ENCODE measurements at places on chromosomes 7 and 10.

GRCh38 chr10:11285171-11285570, 267.5 kb downstream of the CELF2 start:
- no peak for DNase-seq

GRCh38 chr7:79185605-79186004, 267.9 kb downstream of the MAGI2 start:
- DNase-seq, result no peak

GRCh38 chr10:125779403-125780327, 4.0 kb upstream of the MMP21 start:
- no peak for DNase-seq

DNA sequence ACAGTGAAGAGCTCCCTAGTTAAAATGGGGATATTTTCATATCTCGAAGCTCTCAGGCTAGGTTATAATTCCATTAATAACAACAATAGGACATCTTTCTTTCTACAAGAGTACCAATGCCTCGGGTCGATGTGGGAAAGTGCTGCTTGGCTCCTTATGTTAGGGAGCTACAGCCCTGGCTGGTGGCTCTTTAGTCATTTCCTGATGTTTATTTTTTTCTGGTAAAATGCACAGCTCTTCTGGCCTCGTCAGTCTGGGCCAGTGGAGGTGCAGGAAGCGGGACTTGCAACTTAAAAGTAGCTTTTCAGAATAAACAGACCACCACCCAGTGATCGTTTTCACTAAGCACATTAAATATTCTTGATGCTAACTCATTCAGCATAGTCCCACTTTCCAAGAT, 58.3 kb downstream of the MKX start:
- DNase-seq, result no peak

- DNase-seq, result no peak
These were observed 25.1 kb downstream of the MNX1 start for GRCh38 chr7:156985101-156985992.

GRCh38 chr7:23470330-23471105, at the start of gene IGF2BP3:
Gene IGF2BP3, minus strand, starts transcription at chr7:23470491. Its CDS starts 381 bp downstream, at chr7:23470110.
- peak; percentile 95 for DNase-seq

DNA sequence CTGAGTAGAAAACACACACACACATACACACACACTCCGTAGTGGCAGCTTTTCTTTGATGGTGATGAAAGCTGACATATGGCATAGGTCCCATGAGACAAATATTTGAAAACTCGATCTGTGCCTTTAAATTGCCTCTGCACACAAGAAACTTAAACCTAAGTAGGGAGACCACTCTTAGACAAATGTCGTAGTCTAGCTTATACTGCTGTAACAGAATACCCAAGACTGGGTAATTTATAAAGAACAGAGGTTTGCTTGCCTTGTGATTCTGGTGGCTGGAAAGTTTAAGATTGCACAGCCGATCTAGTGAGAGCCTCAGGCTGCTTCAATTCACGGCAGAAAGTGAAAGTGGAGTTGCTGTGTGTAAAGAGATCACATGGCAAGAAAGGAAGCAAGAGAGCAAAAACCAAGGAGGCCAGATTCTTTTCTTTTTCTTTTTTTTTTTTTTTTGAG, 489.4 kb upstream of the SORCS1 start:
- no peak for DNase-seq

DNA sequence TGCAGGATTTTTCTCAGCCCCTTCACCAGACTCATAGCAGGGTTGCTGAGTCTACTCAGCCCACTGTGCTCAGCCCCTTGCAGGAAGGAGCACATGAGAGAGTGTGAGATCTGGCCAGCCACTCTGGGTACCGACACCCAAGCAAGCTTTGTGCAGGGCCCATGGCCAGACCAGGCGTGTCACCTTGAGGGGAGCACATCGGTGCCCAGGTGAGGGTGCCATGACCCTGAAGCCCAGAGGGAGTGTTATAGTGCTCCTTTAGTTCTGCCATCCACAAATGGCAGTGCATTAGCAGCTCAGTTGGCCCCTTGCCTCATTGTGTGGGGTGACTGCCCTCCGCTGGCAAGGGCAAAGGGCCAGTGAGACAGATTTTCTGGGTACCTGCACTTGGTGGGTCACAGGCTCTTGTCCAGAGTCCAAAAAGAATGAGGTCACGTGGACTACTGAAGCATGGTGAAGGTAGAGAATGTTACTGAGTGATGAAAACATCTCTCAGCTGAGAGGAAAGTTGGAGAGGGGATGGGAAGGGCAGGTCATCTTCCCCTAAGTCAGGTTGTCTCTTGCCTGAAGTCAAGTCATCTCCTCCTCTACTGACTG, 181.8 kb downstream of the MACC1 start:
- DNase-seq, result no peak

DNA sequence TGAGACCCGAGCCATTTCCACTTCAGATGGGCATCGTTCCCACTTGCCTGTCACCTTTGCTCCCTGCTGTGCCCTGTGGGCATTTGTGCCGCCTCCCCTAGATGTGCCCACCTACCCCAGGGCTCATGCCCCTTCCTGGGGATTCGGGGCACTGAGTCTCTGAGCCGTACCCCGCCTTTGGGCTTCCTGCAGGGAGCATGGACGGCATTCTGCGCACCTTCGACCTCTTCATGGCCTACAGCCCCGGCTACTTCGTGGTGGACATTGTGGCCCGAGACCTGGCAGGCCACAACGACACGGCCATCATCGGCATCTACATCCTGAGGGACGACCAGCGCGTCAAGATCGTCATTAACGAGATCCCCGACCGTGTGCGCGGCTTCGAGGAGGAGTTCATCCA, 36.3 kb upstream of the VSIR start:
- no peak for DNase-seq

- DNase-seq, result no peak
These were observed 56.4 kb upstream of the FAM20C start for GRCh38 chr7:135731-136645.

DNA sequence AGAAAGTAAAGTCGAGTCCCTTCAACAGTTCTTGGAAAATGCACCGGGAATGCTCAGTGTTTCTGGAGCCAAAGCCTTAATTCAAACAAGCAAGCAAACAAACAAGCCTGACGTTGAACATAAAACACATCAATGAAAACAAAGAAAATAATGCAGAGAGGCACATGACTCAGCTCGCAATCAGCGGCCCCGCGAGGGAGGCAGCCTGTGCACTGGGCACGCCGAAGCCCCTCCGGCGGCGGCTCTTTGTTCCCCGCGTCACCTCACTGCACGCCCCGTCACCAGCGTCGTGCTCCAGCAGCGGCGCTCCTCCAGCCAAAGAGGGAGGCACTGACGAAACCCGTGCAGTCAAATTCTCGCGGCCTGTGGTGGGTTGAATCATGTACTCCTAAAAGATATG, 151.5 kb downstream of the DNAJB6 start:
- DNase-seq, result peak; percentile 35

GRCh38 chr10:31677195-31678138, 251.2 kb downstream of the ARHGAP12 start:
- DNase-seq, result no peak

DNA sequence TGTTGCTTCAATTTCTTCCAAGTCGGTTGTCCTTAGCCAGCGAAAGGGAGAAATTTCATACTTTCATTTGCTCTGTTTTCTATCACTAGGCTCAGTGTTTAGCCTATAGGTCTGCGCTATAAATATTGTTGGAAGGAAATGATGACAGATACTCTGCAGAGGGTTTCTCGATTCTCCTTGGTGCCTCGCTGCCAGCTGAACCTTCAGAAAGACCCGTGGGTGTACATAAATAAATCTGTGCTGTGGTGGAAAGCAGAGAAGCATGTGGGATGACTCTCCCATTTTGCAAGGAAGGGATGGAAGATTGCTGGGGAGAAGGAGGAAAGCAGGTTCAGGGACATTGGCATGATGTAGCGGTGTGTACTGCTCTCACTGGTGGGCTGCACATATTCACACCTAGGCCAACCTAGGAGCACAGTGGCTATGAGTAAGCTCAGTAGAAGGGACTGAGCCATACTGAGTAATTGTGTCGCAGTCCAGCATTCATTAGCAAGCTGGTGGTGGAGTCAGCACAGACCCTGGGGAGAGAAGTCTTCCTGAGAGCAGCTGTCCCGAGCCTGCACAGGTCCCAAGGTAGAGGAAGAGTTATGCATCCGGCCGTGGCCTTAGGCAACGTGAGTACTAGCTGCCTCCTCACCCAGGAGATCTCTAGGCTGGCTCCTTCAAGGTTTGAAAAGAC, 50.5 kb downstream of the PNLIPRP3 start:
- no peak for DNase-seq

DNA sequence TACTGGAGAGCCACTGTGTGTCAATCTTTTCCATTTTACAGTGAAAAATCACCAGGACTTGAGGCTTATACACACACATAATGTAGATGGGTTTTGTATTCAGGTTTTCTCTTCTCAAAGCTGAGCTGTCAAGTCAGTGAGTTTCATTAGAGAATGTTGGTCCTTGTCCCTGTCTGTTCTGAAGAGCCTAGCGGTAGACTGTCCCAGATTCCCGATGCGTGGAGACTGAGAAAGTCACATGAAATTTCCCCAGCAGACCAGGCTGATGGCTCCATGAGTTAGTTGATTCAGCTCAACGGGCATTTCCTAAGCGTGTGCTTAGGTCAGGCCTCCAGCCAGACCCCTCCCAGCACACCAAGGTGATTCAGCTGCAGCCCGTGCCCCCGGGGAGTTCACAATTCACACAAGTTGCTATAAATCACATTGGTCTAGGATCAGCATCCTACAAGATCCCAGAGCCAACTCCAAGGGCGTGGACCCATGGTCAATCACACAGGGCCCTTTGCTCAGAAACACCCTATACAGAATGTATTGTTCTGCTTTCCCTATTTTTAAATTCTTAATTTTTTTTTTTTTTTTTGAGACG, 17.2 kb downstream of the CHST15 start:
- no peak for DNase-seq

GRCh38 chr10:72692994-72693781, 1.2 kb downstream of the MCU start:
- DNase-seq, result peak; percentile 31

DNA sequence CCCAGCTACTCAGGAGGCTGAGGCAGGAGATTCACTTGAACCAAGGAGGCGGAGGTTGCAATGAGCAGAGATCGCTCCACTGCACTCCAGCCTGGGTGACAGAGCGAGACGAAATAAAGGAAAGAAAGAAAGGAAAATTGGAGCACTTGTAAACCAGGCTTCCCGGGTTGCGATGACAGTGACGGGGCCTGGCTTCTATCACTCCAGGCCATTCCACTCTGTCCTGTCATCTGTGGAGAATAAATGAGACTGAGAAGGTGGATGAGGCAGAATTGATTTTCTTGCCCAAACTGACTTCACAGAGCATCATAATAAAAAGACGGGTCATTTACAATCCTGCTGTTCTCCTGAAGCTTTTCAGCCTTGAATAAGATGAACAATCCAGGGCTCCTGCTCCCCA, 12.1 kb upstream of the KPNA7 start:
- no peak for DNase-seq

DNA sequence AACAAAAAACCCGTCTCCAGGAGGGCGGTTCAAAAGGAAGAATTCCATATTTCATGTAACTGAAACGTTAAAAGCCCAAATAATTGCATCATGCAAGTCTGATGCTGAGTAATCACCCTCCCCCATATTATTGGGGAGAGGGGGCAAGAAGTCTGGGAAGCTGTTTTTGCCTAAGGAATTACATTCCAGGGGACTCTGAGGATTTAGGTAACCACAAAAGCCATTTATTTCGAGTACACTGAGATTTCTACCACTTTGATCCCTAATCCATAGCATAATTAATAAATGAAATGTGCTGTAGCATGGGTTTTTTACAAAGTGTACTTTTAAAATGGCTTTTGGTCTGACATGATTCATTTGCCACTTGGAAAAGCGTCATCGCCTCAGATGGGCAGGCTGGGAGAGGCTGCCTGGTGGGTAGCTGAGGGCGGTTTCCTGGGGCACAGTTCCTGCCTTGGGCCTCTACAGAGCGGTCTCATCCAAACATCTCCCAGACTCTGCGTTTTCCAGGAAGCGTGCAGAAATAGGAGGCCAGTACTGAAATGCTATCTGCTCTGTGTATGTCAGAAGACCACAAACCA, 106.5 kb downstream of the TCF7L2 start:
- DNase-seq, result no peak

DNA sequence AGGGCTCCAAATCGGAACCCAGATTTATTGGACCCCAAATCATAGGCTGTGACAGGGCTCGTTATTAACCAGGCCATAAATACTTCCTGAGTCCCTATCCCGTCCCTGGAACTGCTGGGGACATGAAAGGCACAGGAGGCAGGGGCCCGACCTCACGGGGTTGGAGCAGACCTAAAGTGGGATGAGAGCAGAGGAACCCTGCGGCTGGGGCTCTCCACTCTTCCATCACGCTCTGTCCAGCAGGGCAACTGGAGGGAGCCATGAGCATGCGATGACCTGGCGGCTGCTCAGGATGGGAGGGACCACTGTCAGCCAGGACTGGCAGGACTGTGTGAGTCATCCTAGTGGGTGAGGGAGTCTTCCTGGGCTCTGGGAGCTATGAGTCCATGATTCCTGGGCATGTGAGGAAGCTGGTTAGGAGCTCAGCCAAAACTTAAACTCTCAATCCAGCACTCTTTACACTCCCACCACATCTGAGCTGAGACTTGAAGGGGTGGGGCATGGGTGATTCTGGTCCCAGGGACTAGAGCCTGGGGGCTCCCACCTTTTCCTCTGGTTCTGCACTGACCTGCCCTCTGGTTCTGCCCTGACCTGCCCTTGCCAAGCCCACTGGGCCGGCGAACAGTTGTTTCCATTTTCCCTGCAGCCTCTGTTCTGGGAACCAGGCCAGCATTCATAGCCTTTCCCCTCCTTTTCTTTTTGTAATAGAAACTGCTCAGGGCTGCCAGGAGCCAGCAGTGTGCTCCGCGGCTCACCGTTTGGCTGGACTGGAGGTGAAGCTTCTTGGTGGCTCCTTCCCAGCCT, 47.1 kb downstream of the SYPL1 start:
- DNase-seq, result peak; percentile 53

DNA sequence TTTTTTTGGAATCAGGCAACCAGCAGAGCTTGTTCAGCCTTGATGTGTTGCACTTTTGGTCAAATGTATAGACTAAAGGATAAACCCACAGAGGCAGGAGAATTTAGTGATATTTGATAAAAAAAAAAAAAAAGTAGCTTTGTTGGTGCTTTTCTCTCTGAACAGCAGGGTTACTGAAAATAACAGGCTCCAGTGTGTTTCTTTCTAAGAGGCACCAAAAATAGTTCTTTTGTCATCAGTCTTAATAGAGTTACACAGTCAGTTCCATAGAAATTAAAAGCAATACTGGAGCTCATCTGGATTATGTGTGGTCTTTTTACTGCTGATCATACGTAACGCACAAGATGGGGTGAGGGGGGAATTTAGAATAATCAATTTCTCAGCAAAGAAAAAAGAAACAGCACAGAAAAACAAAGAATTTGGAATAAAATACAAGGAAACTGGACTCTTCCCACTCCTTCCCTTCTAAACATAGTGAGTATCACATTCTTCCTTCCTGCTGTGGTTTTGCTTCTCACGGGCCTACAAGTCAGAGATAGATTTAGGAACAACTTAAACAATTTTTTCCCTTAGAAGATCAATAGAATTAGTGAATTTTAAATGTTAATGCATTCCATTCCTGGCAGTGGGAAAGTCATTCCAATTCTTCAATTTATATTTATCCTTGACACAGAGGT, 178.8 kb upstream of the AKR1E2 start:
- DNase-seq, result no peak

DNA sequence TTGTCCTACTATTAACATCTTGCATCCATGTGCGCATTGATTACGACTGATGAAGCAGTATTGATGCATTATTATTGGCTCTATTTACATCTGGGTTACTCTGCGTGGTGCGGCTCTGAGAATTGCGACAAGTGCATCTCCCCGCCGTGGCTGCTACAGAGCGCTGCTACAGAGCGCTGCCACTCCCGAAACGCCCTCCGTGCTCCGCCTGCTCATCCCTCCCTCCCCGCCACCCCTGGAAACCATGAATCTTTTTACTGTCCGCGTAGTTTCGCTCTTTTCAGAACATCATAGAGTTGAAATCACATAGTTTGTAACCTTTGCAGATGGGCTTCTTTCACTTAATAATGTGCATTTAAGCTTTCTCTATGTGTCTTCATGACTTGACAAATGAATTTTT, 74.1 kb downstream of the ADARB2 start:
- no peak for DNase-seq
